T-helper 9 cell (primary cell): ENCODE measurements at places on chromosomes 7 and 10.

- DNase-seq = no peak
Observed at GRCh38 chr10:19168584-19168983, 120.0 kb downstream of the MALRD1 start.

DNA sequence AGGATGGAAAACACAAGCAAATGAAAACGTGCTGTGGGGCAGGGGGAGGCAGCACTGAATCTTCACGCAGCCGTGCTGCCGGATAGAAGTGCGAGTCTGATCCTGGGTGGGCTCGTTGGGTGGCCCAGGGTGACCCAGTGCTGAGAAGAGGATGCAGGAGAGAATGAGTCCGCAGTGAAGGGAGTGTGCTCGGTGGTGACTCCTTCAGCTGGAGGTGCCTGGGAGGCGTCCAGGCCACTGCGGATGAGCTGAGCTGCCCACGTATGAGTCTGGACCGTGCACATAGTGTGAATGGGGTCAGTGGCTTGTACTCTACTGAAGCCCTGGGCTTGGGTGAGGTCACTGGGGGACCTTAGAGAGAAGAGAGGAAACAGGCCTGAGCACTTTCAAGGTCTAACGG lies 190.0 kb upstream of the MGMT start:
- DNase-seq = no peak

DNA sequence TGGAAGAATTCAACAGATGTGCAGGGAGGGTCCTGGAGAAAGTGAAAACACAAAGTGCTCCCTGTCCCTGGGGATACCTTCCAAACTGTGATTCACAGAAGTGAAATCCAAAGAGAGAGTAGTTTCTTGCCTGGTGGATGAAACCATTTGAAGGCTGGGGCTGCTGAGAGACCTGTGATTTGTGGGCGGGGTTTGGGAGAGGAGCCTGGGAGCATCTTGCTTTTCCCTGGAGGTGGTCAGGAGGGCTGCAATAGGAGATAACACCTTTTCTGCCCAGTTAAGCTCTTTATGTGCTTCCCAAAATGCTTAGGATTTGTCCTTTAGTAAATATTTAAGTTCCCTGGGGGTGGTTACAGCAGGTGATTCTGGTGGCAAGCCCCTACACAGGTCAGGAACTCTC lies 105.3 kb upstream of the TPK1 start:
- DNase-seq = no peak

DNA sequence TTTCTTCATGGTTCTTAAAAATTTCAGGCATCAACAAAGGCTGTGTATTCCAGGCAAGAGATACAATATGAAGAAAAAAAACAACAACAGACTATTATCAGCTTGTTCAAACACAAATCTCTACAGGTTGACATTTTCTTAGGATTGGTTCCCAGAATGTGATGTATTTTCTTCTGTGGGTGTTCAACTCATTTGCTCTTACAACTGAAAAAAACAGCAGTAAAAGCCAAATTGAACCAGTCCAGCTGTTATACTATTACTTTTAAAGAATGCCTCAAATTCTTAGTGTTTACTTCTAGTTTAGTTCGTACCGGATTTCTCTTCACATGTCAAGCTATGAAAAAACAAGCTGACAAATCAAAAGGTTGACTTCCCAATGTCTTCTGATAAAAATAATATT lies 60.7 kb downstream of the CNTNAP2 start:
- DNase-seq = no peak

- DNase-seq = no peak
Observed at GRCh38 chr7:111215550-111215949, 124.6 kb downstream of the LRRN3 start.

DNA sequence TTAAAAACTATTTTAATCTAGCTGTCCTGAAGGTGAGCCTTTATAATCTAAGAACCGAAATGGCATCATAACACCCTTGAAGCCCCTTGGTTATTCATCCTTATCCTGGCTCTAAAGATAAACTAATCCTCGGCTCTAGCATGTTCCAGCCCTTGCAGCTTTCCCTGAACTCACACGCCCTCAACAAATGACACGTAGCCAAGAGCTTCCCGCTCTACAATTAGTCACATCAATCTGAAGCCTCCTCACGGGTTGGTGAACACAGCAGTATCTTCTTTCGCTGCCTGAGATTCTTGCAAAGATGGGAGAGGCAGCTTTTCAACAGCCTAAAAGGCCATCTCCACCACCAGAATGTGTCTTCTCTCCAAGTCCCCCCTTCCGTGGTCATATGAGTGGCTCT lies 4.1 kb downstream of the FRMD4A start:
- DNase-seq = no peak

GRCh38 chr7:92634924-92635519 lies 44.8 kb upstream of the FAM133B start:
- no peak for DNase-seq

DNA sequence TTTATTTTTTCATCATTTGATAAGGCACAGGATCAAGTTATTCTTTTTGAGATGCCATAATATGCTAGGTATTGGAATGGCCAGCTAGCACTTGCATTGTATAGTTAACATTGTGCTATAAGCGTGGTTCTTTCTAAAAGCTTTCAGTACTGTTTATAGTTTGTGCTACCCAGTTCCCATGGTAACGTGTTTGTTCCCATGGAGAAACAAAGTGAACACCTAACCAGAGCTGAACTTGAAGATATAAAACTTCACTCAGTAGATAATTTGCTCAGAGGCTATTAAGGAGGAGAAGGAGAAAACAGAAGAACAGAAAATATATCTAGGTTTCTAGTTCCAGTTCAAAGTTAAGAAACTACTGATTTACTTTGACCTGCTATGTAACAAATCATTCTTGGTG lies 23.6 kb upstream of the ITGB8 start:
- no peak for DNase-seq

- no peak for DNase-seq
Observed at GRCh38 chr10:88467835-88468485, 115.2 kb downstream of the RNLS start.

- DNase-seq = no peak
Observed at GRCh38 chr10:31952066-31952465, 23.4 kb upstream of the ARHGAP12 start.

DNA sequence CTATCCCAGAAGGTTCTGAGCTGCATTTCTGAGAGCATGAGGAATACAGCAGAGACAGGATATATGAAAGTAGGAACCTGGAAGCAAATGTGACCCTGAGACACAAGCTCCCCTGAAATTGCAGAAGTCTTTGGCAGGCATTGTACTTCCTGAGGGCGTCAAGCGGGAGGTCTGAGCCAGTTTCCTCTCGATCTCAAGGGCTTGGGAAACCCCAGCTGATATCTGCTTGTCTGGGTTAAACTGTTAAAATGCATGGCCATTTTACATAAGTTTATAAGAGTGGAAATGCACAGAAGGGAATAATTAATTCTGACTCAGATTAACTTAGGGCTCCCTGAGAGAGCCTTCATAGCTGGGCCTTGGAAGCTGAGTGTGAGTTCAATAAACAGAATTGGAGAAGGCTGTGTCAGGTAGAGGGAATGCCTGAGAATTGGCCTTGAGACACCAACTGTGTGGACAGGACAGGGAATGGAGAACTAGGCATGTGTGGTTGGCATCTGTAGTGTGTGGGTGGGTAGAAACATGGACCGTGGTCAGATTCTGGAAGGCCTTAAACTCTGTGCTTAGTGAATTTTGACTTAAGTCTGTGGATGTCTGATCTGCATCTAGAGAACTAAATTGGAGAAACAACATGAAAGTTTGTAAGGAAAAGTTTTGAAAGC lies 53.3 kb downstream of the WIPF3 start:
- no peak for DNase-seq

DNA sequence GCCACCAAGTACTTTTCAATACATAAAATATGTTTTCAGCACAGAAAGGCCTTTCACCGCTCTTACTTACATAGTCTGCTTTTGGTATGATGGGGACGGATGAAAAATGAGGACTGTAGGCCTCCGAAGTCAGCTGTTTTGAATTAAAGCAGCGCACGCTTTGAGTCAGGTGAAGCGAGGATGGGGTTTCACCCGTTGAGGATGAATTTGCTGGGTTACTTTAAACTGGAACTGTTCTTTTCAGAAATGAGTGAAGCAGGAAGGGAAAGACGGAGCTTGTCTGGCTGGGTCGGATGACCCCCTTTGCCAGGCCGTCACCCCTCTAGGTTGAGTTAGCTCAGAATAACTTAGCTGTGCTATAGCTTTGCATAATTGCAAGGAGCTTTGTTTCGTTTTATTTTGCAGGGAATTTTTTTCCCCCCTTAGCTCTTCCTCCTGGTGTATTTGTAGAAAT lies 40.0 kb downstream of the CUX1 start:
- DNase-seq = no peak

DNA sequence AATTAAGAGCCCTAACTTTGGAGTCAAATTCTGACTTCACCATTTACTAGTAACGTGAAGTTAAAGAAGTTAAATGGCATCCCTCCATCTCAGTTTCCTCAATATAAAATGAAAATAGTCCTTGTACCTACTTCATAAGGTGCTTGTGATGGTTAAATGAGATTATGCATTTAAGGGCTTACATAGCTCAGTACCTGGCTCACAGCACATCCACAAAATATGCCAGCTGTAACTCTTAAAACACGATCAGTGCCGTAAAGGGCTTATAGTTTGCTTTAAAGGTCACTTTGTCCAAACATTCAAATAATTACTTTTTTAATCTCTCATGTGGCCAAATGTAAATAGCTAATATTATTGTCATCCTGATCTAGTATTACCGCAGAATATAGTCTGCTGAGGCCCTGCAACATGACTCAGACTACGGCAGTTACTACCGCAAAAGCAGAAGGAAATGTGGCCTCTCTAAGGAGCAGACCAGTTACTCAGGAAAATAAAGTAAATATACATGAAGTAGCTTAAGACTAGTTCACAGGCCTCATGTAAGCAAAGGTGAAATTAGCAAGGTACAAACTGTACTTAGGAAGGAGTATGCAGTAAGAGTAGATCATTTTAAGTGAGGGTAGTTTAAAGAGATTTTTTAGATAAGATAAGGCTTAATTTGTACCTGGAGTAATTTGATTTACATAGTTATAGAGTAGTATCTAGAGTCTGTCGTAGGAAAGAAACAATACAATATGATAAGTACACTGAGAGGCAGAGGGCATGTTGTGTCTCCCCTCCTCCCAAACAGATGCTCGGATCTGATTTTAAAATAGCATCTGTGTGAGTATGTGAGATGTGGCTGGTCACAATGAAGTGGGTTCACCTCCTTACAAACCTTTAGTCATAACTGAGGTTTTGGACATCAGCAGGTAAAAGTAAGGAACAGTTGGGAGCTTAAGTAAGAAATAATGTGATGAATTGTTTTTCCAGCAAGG lies 13.1 kb downstream of the CASP2 start:
- DNase-seq = no peak

DNA sequence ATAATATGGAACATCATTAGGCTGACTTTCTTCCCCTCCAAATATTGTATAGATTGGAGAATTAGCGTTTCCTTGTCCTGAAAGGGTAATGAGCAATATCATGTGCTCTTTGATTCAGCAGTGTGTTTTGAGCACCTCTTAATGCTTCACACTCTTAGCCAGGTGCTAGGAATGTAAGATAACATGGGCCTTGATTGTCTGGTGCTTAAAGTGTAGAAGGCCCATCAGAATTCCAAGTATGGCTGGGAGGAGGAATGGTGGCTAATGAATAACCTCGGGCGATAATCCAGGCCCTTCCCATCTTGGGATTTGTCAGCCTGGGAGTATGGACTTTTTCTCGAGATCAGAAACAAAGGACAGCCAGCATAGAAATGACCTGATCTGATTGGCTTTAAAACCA lies 8.6 kb downstream of the TSPAN13 start:
- no peak for DNase-seq

GRCh38 chr10:65894379-65894778 lies 1031.5 kb upstream of the LRRTM3 start:
- no peak for DNase-seq

GRCh38 chr7:122802301-122802751 lies 83.9 kb downstream of the CADPS2 start:
- no peak for DNase-seq

GRCh38 chr7:127704211-127704610 lies 52.2 kb downstream of the SND1 start:
- DNase-seq = no peak

DNA sequence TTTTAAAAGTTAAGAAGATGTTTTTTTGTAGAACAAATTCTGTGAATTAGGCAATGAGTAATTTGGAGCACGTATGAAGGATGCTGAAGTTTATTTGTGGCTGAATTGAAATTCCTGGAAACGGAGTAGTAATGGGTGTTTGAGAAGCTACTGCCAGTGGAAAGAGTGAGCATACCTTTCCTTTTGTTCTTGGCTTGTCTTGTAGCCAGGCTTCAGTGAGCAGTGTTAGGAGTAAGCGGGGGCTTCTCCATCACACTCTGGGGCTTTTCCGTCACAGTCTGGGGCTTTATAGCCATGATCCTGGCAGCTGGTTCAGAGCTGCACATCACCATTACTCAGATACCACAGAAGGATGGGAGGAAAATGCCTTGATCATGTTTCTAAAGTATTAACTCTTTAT lies 32.3 kb downstream of the GARS1 start:
- DNase-seq = no peak

DNA sequence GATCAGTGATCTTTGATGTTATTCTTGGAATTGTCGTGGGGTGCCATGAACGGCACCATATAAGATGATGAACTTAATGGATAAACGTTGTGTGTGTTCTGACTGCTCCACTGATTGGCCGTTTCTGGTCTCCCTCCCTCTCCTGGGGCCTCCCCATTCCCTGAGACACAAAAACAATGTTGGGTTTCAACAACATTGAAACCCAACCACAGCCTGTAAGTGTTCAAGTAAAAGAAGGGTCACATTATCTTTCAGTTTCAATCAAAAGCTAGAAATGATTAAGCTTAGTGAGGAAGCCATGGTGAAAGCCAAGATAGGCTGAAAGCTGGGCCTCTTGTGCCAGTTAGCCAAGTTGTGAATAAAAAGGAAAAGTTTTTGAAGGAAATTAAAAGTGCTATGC lies 19.5 kb downstream of the EN2 start:
- no peak for DNase-seq

DNA sequence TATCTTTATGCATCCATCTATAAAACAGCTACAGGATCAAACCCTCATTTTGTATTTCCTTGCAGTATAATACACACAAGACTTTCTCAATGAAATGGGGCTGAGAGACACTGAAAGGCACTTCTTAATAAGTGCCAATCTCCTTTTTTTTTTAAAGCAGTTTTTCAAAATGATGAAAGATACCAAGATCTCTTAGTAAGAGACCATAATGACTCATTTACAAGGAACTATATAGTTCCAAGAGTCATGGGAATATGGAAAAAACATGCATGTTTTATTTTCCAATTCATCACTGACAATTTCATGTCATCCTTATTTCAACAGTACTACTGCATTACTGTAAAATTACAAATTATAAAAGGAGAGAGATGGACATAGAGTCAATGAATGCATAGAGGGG lies 973.7 kb downstream of the GATA3 start:
- no peak for DNase-seq

DNA sequence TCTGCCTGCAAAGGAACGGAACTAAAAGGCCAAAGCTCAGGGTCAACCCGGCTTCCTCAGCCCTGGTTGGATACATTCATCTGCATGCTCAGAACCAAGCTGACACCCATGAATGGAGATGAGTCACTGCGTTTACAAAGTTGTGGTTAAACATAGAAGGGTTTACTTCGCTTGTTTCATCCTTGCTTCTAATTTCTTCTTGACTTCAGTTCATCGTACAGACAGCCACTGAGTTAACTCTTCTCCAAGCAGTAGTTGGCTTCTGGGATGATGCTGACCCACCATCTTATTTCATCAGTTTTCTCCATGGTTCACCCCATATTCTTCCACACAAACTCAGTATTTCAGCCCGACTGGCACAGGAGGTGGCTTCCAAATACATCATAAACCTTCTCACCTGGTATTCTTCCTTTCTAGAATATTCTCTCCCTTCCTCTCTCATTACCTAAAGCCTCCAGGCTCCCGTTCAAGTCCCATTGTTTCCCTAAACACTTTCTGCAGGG lies 166.3 kb upstream of the RNF32 start:
- DNase-seq = no peak

GRCh38 chr7:3210531-3210930 lies 90.5 kb upstream of the SDK1 start:
- no peak for DNase-seq
